IMR-90 (cell line): ENCODE measurements at places on chromosomes 1 and 21. TPM values are rescaled to one million over a fixed set of nuclear protein-coding genes. Genes with fewer than 3 reads are reported as not detected.

Gene TTC39A
- 0.28 and 0.72 TPM in 2 replicates for total RNA-seq

Gene PTPRU
- total RNA-seq: 5.0 and 7.0 TPM in 2 replicates

Gene AK4
- 23.1 and 30.3 TPM in 2 replicates for total RNA-seq

Gene RPE65
- total RNA-seq: under 0.01 TPM in 1 of 2 replicates, not detected in the other

Gene HPDL
- 0.54 and 0.56 TPM in 2 replicates for total RNA-seq
